ENCODE measurements at places on chromosomes 13 and 19. TPM values are rescaled to one million over a fixed set of nuclear protein-coding genes. Genes with fewer than 3 reads are reported as not detected.

ZGLP1 gene
- 0.28 TPM for total RNA-seq

ZNF99 gene
- not detected for total RNA-seq

FREM2 gene
- total RNA-seq = under 0.01 TPM

RFXAP gene
- 1.3 TPM for total RNA-seq

CYP2S1 gene
- 17.8 TPM for total RNA-seq

APLP1 gene
- 3.9 TPM for total RNA-seq

RFPL4A gene
- not detected for total RNA-seq

BRME1 gene
- 0.14 TPM for total RNA-seq

SMAD9 gene
- 7.4 TPM for total RNA-seq

PLPPR3 gene
- total RNA-seq = 1.1 TPM

KLK1 gene
- not detected for total RNA-seq

ZNF222 gene
- 8.0 TPM for total RNA-seq

MEIOSIN gene
- not detected for total RNA-seq

MYO1F gene
- 0.37 TPM for total RNA-seq

IGFL2 gene
- total RNA-seq = not detected

OR4F17 gene
- under 0.01 TPM for total RNA-seq

ABHD8 gene
- total RNA-seq = 8.7 TPM

MEDAG gene
- total RNA-seq = 18.6 TPM

TTC9B gene
- not detected for total RNA-seq

ZNF541 gene
- 0.28 TPM for total RNA-seq

PTPRH gene
- 5.5 TPM for total RNA-seq

ZNF534 gene
- not detected for total RNA-seq

TNFRSF19 gene
- total RNA-seq = 5.7 TPM

ZNF492 gene
- 0.09 TPM for total RNA-seq

IL17D gene
- 1.3 TPM for total RNA-seq

ZNF730 gene
- total RNA-seq = 0.43 TPM

LGALS4 gene
- total RNA-seq = 0.14 TPM

SPTBN4 gene
- 1.8 TPM for total RNA-seq

MAST1 gene
- 0.18 TPM for total RNA-seq

HPN gene
- total RNA-seq = under 0.01 TPM

CYSLTR2 gene
- total RNA-seq = 1.3 TPM

CEACAM7 gene
- total RNA-seq = not detected

SLC1A6 gene
- not detected for total RNA-seq

ELAVL1 gene
- total RNA-seq = 13.1 TPM

TINCR gene
- 0.09 TPM for total RNA-seq

VSTM1 gene
- not detected for total RNA-seq

ZNF813 gene
- 4.3 TPM for total RNA-seq

PALM3 gene
- total RNA-seq = under 0.01 TPM

COX7A1 gene
- total RNA-seq = 45.4 TPM

GPC5 gene
- total RNA-seq = 1.0 TPM

ZNF681 gene
- 0.28 TPM for total RNA-seq

OVOL3 gene
- total RNA-seq = not detected

IL4I1 gene
- total RNA-seq = 0.46 TPM

ANGPTL8 gene
- total RNA-seq = 0.18 TPM

GPR12 gene
- total RNA-seq = not detected

ANKLE1 gene
- 0.18 TPM for total RNA-seq

All from smooth muscle cell of bladder (primary cell).